ENCODE measurements at places on chromosomes 3 and 15. TPM values are rescaled to one million over a fixed set of nuclear protein-coding genes. Genes with fewer than 3 reads are reported as not detected.
A peak's percentile ranks its signal among the peaks of the same experiment; 100 is the strongest.

- no peaks in the 10 kb centered on the region for H3K27me3 ChIP-seq
- peaks cover 6% of the 10 kb centered on the region for H3K4me1 ChIP-seq
- no peaks in the 10 kb centered on the region for H3K36me3 ChIP-seq
- H3K4me3 ChIP-seq, result no peak overlapping the region
- DNase-seq, result no peak
- H3K27ac ChIP-seq, result no peak overlapping the region
Measured at GRCh38 chr3:148077318-148077923, 620.3 kb upstream of the AGTR1 start.

- DNase-seq, result no peak
- H3K4me1 ChIP-seq, result peaks cover 6% of the 10 kb centered on the region
- no peaks in the 10 kb centered on the region for H3K36me3 ChIP-seq
- H3K27ac ChIP-seq, result no peak overlapping the region
- H3K27me3 ChIP-seq, result peaks cover 14% of the 10 kb centered on the region
Measured at GRCh38 chr15:62244762-62245161, 79.7 kb upstream of the C2CD4B start.

DNA sequence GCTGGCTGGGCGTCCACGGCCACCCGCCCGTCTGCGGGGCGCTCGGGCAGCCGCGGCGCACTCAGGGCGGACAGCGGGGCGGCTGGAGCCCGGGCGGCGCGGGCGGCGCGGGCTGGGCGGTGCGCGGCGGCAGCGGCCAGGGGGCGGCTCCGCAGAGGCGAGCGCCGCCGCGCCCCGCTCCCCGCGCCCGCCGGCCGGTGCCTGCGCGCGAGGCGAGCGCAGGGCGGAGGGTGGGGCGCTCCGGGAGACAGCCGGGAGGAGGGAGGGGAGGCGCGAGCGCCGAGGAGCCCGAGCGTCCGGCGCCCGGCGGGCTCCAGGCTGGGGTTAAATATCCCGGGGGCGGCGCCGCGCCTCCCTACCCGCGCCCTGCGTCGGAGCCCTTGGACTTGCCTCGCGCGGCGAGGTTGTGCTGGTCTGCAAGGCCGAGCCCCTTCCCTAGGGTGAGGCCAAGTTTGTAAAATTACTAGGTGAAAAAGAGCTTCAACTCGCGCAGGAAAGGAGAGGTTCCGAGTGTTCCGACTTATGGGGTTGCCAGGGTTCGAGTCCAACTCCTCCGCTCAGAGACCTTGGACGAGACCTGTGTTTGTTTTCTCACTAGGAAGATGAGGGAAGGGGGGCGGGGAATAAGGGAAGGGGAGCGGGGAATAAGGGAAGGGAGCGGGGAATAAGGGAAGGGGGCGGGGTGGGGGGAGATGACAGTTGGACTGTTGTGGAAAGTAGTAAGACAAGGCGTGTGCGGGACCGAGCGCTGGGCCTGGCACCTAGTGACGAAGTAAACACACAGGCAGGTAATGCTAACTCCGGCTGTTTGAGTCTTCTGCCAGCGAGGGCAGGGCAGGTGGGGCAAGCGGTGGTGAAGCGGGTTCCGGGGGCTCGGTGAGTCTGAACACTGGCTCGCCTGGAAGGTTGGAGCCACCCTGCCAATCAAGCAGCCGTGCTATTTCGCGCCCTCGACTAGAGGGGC, at the start of gene TNFAIP8L3:
TNFAIP8L3 (minus strand) TSS at position 301 of the 964 bp plus-strand sequence. CDS start 311 bp downstream, outside the sequence.
- DNase-seq, result no peak
- H3K27ac ChIP-seq, result peak within 1 kb of the TSS; percentile 49
- no peaks in the 10 kb centered on the region for H3K36me3 ChIP-seq
- H3K4me3 ChIP-seq, result peak within 1 kb of the TSS; percentile 71

GRCh38 chr15:49855917-49856637, 235.2 kb downstream of the DTWD1 start:
- H3K4me1 ChIP-seq, result no peaks in the 10 kb centered on the region
- H3K27me3 ChIP-seq, result no peaks in the 10 kb centered on the region
- no peak overlapping the region for H3K4me3 ChIP-seq
- no peak for DNase-seq
- no peaks in the 10 kb centered on the region for H3K36me3 ChIP-seq
- H3K27ac ChIP-seq, result no peak overlapping the region

DNA sequence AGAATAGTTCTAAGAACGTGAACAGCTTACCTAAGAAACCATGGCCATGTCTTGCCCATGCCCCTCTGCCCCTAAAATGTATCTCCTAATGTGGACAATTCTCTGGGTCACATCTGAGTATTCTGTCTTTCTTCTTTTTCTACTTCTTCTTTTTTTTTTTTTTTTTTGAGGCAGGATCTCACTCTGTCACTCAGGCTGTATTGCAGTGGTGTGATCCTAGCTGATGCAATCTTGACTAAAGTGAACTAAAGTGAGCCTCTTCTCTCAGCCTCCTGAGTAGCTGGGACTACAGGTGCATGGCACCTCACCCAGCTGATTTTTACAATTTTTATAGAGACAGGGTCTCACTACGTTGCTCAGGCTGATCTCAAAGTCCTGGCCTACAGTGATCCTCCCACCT, 204.8 kb upstream of the ZPLD1 start:
- no peak overlapping the region for H3K4me3 ChIP-seq
- H3K27me3 ChIP-seq, result no peaks in the 10 kb centered on the region
- no peak for DNase-seq
- no peaks in the 10 kb centered on the region for H3K36me3 ChIP-seq
- no peak overlapping the region for H3K27ac ChIP-seq

DNA sequence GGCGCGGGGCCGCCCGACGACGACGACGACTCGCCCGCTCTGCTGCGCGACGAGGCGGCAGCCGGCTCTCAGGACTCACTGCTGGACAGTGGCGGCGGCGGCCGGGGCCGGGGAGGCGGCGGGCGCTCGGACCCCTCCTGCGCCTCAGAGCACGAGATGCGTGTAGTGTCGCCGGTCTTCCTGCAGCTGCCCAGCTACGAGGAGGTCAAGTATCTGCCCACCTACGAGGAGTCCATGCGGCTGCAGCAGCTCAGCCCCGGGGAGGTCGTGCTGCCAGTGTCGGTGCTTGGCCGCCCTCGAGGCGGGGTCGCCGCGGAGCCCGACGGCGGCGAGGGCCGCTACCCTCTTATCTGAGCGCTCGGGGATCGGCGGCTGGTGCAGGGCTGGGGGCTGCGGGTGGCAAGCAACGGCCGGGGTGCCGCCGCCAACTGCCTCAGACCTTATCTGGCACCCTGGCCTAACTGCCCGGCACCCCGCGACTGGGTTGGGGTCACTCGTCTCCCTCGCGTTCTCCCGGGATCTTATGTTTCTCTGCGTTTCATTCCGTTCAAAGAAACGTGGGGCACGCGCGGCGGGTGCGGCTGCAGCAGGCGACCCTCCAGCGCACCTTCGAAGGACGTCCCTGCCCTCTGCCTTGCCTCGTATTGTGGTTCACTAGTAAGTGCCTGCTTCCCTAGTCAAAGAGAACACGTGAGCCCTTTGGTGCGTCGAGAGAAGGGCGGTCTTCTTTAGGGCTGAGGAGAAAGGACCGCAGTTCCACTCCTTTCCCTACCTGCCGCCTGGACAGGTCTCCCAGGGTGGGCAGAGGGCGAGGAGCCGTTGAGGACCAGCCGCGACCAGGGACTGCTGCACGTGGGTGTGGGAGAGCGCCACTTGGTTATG, 1.0 kb downstream of the C3orf80 start:
- DNase-seq, result peak; percentile 32
- H3K27me3 ChIP-seq, result peaks cover 58% of the 10 kb centered on the region
- H3K4me1 ChIP-seq, result peaks cover 7% of the 10 kb centered on the region
- H3K27ac ChIP-seq, result no peak overlapping the region

GRCh38 chr3:17070161-17070959, 185.6 kb downstream of the PLCL2 start:
- DNase-seq, result no peak
- no peak overlapping the region for H3K4me3 ChIP-seq
- no peak overlapping the region for H3K27ac ChIP-seq
- no peaks in the 10 kb centered on the region for H3K27me3 ChIP-seq
- no peaks in the 10 kb centered on the region for H3K4me1 ChIP-seq

DNA sequence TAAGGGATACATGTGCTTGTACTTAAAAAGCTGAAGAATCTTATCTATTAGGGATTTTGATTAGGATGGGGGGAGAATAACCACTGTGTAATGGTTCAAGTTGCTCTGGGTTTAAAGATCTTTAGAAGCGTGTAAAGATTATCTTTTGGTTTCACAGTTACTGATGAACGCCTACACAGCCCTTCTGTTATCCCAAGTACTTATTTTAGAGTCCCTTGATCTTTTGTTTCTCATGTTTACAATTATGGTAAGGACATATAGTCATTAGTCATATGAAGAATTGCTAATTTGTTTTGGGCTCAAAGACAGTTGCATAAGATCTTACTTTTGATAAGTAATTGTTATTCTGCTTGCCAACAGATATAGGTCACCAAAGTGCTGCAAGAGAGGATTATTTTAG, 160.1 kb downstream of the PLCL2 start:
- peaks cover 3% of the 10 kb centered on the region for H3K36me3 ChIP-seq
- no peak overlapping the region for H3K27ac ChIP-seq

DNA sequence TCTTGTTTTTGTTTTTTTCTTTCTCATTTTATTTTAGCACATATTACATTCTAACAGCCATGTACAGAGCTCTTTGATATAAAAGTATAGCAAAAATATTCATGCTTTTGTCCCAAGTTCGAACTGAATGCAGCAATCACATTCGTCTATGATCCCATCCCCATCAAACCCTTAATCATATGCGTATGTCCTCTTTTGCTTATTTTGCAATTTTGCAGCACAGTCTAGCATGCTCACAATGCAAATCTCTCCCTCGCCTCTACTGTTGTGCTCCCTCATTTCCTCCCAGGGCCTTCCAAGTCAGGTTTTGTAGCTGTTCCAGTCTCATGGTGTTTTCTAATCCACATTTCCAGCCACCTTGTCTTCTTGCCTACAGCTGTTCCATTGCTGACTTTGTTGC, 144.6 kb upstream of the VEPH1 start:
- DNase-seq, result no peak
- H3K36me3 ChIP-seq, result no peaks in the 10 kb centered on the region
- no peak overlapping the region for H3K4me3 ChIP-seq
- H3K27ac ChIP-seq, result no peak overlapping the region
- H3K27me3 ChIP-seq, result no peaks in the 10 kb centered on the region
- H3K4me1 ChIP-seq, result peaks cover 2% of the 10 kb centered on the region

DNA sequence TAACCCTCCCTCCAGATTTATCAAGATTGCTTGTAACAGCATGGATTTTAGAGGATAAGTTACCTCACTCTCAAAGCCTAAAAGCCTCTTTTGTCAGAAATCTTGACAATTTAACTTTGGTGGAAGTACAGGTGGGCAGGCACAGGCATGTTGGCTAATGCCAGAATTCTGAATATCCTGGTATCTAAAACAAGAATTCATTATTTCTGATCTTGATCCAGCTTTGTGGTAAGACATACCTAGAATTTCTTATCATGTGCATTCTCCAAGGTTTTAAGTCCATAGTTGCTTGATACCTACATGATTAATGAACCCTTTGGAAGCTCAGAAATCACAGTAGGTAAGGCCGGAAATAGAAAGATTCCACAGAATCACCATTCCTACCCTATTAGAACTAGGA, 109.9 kb upstream of the TTC14 start:
- no peaks in the 10 kb centered on the region for H3K36me3 ChIP-seq
- H3K4me1 ChIP-seq, result no peaks in the 10 kb centered on the region
- H3K27me3 ChIP-seq, result no peaks in the 10 kb centered on the region
- no peak overlapping the region for H3K4me3 ChIP-seq
- DNase-seq, result no peak
- no peak overlapping the region for H3K27ac ChIP-seq

DNA sequence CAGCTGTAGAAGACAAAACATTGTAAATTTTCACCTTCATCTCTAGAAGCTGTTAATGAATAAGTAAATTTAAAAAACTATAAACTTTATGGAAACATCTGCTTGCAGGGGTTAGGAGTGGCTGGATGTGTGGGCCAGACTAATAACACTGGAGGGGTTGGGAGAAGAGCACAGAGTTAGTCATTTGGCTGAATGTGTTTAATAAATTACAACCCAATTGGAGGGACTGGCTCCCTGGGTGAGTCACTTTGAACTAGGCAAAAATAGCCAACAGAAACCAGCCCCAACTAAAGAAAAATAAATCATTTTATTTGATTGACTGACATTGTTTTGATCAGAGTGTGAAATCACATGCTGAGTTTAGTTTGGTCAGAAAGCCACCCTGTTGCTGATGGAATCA, 21.8 kb downstream of the DGKG start:
- no peak overlapping the region for H3K27ac ChIP-seq
- H3K4me3 ChIP-seq, result no peak overlapping the region
- peaks cover 11% of the 10 kb centered on the region for H3K27me3 ChIP-seq
- DNase-seq, result no peak
- H3K4me1 ChIP-seq, result no peaks in the 10 kb centered on the region
- H3K36me3 ChIP-seq, result no peaks in the 10 kb centered on the region

GRCh38 chr3:34783876-34784275, 855.4 kb upstream of the ARPP21 start:
- H3K36me3 ChIP-seq, result no peaks in the 10 kb centered on the region
- H3K27ac ChIP-seq, result no peak overlapping the region
- DNase-seq, result no peak
- H3K27me3 ChIP-seq, result no peaks in the 10 kb centered on the region
- H3K4me1 ChIP-seq, result peaks cover 3% of the 10 kb centered on the region

DNA sequence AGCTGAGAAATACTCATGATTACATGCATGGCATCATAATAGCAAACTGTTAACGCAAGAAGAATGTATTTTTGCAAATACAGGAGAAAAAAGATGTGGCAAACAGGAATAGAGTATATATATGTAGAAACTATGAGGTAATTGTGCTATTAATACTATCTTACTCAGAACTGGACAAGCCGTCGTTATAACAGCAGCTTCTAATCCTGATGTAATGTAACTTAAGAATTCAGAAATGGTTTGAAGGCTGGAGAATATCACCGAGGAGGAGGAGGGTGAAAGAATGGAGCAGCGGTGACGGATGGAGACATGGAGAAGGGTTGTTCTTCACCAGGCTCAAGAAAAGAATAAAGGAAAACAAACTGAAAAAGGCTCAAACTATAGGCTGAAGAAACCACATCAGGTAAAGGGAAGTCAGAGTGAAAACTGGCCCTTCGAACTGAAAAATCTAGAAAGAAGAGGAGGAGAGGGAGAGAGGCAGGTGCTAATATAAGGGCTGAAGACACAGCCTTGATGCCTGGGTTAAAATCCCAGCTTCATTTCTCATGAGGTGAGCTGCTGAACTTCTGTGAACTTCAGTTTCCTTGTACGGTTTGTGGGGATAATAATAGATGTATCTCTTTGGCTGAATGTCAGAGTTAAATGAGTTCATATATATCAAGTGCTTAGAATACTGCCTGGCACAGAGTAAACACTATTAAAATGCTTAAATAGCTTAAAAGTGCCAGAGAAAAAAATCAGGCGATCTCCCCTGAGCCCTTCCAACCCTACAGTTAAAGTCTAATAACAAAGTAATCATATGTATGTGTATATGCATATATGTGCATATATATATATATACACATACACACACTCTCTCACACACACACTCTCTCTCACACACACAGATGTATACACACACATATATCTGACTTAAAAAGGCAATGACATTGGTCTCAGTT, 43.9 kb downstream of the GOLIM4 start:
- H3K27me3 ChIP-seq, result no peaks in the 10 kb centered on the region
- DNase-seq, result no peak
- peaks cover 23% of the 10 kb centered on the region for H3K4me1 ChIP-seq

- H3K27ac ChIP-seq, result no peak overlapping the region
- DNase-seq, result no peak
- H3K4me1 ChIP-seq, result peaks cover 3% of the 10 kb centered on the region
- no peaks in the 10 kb centered on the region for H3K36me3 ChIP-seq
Measured at GRCh38 chr3:24060055-24060454, 115.0 kb downstream of the NR1D2 start.

Gene C3orf85
- not detected for total RNA-seq

Gene NAA50
- 110 TPM for total RNA-seq

Gene SLCO2A1
- 27.9 TPM for total RNA-seq

Gene ATP6V1A
- total RNA-seq, result 71.0 TPM

Gene CD200R1
- not detected for total RNA-seq

Gene RBP2
- total RNA-seq, result not detected

Gene CCR8
- total RNA-seq, result not detected

Gene CCK
- 1.1 TPM for total RNA-seq

Gene TMC3
- 0.10 TPM for total RNA-seq

Gene DHX36
- total RNA-seq, result 94.5 TPM

Gene SPPL2A
- 73.8 TPM for total RNA-seq

Gene AGBL1
- not detected for total RNA-seq
